ENCODE measurements at places on chromosomes 5 and 9.

DNA sequence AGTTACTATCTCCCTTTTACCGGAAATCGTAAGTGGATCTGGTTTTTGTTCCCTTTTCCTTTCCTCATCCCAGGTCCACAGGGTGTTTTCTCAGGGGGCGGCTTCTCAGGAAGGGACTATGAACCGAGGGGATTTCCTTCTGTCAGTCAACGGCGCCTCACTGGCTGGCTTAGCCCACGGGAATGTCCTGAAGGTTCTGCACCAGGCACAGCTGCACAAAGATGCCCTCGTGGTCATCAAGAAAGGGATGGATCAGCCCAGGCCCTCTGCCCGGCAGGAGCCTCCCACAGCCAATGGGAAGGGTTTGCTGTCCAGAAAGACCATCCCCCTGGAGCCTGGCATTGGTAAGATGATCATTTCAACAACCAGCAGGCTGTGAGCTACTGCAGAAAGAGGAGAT lies 75.8 kb downstream of the GOLPH3 start:
- no peak for DNase-seq

DNA sequence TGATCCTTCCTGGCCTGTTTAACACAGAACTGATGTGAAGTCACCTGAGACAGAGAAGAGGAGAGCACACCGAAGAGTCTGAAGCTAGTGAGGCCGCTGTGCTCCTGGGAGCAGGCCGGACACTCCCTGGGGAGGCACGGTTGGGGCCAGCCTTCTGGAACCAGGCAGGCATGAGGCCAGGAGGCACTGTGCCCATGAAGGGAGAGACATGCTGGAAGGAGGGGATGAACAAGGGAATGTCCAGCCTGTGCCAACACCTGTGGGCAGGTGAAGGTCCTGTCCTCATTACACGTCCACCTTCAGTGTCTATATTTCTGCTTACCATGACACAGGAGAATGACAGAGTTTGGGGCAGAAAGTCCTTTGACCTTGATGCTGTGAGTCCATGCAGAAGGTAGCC lies 183.8 kb upstream of the S1PR3 start:
- no peak for DNase-seq

GRCh38 chr9:3954331-3955304 lies 345.2 kb downstream of the GLIS3 start:
- DNase-seq = no peak

- DNase-seq = no peak
These were observed 263.3 kb downstream of the MAST4 start for GRCh38 chr5:66859526-66859925.

GRCh38 chr5:149455889-149456409 lies 76.9 kb upstream of the IL17B start:
- no peak for DNase-seq

- DNase-seq = no peak
These were observed 4.9 kb downstream of the SOHLH1 start for GRCh38 chr9:135694414-135694813.

GRCh38 chr5:15573590-15573989 lies 73.6 kb downstream of the FBXL7 start:
- no peak for DNase-seq

- DNase-seq = no peak
These were observed 172.0 kb downstream of the MELK start for GRCh38 chr9:36744678-36745077.

- no peak for DNase-seq
These were observed 18.2 kb upstream of the FNIP1 start for GRCh38 chr5:131814990-131815389.

DNA sequence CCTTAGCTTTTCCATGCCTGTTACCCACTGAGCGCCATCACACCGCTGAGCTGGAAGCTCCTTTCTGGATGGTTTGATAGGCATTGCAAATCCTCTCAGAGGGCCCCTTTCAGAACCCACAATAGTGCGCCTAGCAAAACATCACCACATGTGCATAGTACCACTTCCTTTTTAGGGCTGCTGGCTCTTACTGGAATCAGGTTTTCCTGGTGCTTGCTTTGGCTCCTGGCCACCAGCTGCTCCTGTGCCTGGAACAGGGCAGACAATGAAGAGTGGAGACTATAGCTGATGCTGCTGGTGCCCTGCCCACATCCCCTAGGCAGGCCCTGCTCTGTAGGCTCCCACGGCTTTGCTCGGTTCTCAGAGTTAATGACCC lies 163.6 kb upstream of the SEMA6A start:
- DNase-seq = no peak

DNA sequence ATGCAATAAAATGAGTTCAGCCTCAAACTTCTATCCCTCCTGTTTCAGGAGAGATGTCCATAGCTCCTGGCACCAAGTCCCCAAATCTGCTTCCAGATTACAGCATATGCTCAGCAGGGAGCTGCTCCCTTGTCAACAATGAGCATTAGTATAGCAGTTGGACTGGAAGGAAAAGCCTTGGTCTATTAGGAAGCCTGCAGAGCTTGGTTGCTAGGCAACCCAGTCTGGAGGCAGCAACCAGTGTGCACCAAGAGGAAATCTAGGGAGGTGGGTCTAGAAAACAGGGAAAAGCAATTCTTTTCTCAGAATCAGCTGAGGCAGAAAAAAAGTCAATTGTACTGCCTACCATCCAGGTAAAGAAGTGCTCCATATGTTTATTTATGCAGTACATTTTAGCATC lies 229.5 kb upstream of the NMUR2 start:
- DNase-seq = no peak

- DNase-seq = no peak
These were observed 735 bp downstream of the DMRT3 start for GRCh38 chr9:976943-977837.

DNA sequence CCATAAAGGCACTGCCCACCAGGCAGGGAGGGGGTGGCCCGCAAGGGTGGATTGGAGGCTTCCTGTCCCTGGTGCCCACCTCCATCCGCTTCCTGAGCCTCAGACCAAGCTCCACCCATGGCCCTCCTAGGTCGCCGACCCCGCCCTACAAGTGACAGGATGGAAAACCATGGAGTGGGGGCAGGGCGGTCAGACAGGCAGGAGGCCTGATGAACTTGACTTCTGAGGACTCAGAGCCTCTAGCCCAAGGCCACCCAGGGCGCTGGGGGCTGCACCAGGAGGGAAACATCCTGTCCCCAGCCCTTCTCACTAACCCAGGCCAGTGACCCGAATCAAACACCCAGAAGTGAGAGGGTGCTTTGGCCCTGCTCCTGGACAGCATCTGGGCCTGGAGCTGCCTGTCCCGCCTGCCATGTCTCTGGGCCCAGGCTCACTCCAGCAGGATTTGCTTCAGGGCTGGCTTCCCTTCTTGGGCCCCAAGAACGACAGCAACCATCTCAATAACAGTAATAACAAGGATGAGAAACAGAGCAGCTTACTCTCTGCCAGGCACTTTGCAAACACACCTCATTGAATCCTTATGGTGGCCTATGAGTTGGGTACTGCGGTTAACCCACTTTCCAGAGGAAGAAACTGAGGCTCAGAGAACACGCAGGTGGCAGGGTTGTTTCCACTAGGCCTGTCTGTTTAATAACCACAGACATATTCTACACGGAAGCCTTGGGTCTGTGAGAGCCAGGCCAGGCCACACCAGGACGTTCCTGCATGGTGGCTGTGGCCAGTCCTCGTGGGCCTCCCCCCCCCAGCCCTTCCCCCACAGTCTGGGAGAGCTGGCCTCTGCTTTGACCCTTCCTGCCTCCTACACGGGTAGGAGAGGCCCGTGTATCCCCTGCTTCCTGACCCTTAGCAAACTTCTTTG lies 4.4 kb upstream of the ST6GALNAC6 start:
- DNase-seq = no peak

- no peak for DNase-seq
These were observed 190.5 kb downstream of the FSTL4 start for GRCh38 chr5:133421806-133422205.

GRCh38 chr5:180801596-180802324 lies 846 bp downstream of the MGAT1 start:
- no peak for DNase-seq

DNA sequence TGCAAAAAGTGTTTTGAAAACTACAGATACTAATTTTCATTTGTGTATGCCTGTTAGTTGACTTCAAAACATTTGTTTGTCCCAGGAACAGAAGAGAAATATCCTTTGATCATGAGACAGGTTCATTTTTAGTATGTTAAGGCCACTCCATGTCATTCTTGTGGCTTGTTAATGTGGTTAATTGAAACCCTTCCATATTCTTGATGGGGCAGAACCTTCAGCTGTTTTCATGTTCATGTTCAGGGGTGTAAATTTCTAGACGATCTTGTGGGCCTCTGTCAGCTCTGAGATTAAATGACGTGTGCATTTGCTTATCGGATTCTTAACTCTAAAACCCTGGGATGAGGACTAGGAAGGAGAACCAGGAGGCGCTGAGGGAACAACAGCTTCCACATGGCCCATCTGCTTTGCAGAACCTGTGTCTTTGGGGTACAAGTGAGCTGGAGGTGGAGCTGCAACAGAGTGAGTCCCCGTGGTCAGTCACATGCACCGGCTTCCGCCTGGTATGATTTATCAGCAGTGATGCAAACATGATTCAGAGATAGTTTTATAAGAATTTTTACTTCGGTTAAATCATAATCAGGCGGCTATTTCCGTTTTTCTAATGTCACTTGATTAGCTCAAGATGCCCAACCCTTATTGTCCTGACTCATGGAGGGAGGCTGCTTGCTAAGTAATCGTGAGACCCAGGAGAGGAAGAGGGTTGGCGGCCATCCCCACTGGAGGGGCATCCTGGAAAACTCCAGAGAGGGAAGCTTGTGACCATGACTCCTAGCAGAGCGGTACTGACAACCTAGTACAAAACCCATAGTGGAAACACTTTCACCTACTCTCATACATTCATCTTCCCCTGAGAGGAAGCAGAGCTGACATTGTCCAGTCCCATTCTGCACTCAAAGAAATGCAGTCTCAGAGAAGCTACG lies 138.4 kb downstream of the C9orf152 start:
- no peak for DNase-seq

- no peak for DNase-seq
These were observed 124.1 kb upstream of the ACO1 start for GRCh38 chr9:32260151-32260862.

GRCh38 chr5:150162142-150162513 lies 4.5 kb upstream of the CDX1 start:
- no peak for DNase-seq

DNA sequence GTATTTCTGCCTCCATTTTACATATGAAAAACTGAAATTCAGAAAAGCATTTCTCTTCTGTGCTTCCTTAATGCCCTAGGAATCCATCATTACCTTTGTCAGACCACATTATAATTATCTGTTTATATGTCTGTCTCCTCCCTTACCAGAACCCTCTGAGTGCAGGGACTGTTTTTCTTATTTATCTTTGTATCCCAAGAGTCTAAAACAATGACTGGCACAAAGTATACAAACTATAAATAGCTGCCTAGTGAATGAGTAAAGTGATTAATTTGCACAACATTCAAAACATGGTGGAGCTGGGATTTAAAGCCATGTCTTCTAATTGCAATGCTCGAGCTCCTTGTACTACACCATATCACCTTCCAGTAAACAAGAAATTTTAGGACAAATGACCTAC lies 49.3 kb upstream of the HK3 start:
- DNase-seq = no peak

GRCh38 chr9:33416996-33417395 lies 14.6 kb upstream of the AQP7 start:
- DNase-seq = peak; percentile 65

DNA sequence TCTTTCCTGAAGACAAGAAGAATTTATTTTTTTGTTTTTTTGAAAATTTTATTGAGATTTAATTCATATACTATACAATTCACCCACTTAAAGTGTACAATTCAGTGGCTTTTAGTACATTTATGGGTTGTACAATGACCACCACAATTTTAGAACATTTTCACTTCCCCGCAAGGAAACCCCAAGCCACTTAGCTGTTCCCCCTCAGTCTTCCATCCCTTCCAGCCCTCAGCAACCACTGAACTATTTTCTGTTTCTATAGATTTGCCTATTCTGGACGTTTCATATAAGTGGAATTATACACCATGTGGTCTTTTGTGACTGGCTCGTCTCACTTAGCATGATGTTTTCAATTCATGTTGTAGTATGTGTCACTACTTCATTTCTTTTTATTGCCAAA lies 28.0 kb downstream of the DNAI1 start:
- no peak for DNase-seq

GRCh38 chr9:89436963-89437625 lies 60.8 kb downstream of the SEMA4D start:
- peak; percentile 57 for DNase-seq

GRCh38 chr5:121681229-121681855 lies 170.3 kb upstream of the FTMT start:
- no peak for DNase-seq

GRCh38 chr9:134966270-134966669 lies 48.6 kb upstream of the FCN1 start:
- DNase-seq = no peak

- DNase-seq = no peak
These were observed 28.7 kb downstream of the PTTG1 start for GRCh38 chr5:160450164-160450932.

DNA sequence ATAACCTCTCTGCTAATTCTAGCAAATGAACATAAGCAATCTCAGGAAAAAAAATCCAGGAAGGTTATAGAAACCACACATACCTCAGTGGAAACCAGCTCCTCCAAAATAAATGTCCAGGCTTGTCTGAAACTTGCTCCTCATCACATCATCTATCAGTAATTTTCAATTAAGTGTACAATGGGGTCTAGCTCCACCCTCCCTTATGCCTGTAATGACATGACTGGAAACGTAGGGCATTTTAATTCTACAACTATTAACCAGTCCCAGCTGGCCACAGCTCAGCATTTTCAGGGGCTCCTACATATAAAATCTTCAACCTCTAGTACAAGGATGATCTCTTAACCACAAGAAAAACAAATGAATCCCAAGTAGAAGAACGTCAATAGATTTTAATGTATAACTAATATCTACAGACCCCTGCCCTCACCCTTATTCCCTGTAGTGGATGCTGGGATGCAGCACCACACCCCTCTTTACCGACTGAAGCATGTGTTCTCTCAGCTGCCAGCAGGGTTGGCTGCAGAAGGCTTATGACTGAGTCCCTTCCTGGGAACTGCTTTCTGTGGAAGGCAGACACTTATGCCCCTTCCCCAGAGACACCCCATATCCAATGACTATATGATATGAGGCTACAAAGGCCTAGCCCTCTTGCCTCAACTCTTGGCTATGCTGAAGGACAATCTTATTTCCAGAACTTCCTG lies 6.8 kb downstream of the TSSK1B start:
- DNase-seq = no peak

DNA sequence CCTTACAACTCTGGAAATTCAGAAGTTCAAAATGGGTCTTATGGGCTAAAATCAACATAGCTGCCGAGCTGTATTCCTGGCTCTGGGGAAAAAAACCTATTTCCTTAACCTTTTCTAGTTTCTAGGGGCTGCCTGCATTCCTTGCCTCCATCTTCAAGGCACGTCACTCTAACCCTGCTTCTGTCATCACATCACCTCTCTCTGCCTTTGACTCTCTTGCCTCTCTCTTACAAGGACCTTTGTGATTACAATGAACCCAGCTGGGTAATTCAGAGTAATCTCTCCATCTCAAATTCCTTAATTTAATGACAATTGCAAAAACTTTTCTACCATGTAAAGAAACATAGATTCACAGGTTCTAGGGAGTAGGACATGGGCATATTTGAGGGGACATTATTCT lies 103.1 kb upstream of the SMC2 start:
- no peak for DNase-seq

Measured in T-cell (primary cell).